ENCODE measurements at places on chromosomes 11 and 22.

DNA sequence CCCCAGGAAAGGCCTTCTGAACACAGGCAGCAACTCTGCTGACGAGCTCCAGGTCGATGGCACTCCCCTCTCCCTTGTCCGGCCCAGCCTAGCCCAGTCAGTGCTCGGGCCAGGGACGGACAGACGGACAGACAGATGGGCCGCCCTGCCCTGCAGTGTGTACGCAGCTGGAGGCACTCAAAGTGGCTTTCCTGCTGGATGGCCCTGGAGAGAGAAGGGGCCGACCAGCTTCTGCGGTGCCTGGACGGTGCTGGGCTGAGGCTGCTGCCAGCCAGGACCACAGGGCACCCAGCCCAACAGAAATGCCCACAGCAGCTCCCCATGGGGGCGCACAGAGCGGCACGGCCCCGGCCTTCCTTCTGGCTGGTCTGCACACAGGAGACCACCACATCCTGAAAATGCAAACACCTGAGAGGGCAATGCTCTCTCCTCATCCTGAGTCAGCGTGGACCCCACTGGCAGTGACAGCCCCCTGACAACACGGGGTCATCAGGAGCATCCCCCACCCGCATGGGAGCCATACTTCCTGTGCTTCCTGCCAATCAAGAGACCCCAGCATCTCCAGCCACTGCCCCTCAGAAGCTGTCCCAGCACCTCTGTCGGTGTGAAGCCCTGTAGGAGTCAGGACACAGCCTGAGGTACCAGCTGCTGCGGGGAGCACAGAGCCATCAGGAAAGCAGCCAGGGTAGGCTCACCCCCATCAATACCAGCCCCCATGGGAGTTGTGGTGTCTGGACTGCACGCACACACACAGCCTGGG lies 692 bp upstream of the MOB2 start:
- DNase-seq, result no peak

- DNase-seq, result no peak
These were observed 535.1 kb downstream of the KCNA4 start for GRCh38 chr11:29481738-29482137.

DNA sequence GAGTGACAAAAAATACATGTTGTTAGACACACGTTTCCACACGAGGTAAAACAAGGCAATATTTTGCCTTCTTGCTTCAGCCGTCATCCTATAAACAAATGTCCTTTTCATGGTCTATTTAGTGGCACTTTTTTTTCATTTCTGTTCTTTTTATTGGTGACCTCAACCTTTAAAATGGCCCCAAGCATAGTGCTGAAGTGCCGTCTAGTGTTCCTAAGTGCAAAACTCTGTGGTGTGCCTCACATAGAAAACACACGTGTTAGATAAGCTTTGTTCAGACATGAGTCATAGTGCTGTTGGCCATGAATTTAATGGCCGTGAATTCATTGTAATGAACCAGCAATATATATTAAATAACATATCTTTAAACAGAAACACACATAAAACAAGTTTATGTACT lies 15.6 kb downstream of the OVCH2 start:
- no peak for DNase-seq

DNA sequence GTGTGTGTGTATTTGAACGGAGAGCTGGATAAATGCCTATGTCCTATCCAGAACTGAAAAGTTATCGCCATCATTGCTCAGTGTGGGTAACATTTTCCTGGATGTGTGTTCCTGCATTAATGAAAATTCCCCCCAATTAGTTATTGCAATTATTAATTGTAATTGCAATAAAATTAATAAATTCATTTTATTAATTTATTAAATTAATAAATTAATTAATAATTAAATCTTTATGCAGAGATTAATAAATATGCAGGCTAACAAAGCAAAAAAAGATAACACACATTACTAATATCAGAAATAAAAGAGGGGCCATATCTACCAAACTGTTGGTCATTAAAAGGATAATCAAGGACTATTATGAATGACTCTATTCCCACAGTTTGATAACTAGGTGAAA lies 3.6 kb downstream of the RFPL3 start:
- DNase-seq, result no peak

- peak; percentile 99 for DNase-seq
These were observed 68.1 kb downstream of the CSTPP1 start for GRCh38 chr11:47004595-47005033.

DNA sequence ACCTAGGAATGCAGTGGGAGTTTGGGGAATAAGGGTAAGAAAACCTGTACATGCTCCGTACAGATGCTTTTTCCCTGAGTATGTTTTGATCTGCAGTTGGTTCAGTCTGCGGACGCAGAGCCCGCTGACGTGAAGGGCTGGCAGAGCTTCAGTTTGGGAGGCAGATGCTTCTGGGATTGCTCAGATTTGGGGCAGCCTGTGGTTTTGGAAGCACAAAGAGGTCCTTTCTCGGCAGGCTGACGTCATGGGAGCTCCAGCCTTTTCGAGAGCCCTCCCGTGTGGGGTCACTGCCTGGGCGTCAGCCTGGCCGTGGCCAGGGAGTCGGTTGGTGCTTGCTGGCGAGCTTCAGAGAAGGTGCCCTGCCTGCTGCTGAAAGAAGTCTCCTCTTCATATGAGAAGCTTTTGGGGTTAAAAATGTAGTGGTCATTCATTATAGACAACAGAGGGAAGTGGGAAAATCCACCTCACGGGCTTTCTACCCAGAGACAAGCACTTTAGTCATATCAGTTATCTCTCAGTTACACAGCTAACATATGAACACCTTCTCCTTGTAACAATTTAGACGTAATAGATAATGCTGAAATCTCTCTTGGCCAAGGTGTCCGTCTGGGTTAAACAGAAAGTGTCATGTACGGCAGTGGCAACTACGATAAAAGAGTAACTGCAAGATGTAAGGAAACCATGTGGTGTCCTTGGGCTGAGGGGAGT lies 26.8 kb downstream of the TPCN2 start:
- DNase-seq, result peak; percentile 84

DNA sequence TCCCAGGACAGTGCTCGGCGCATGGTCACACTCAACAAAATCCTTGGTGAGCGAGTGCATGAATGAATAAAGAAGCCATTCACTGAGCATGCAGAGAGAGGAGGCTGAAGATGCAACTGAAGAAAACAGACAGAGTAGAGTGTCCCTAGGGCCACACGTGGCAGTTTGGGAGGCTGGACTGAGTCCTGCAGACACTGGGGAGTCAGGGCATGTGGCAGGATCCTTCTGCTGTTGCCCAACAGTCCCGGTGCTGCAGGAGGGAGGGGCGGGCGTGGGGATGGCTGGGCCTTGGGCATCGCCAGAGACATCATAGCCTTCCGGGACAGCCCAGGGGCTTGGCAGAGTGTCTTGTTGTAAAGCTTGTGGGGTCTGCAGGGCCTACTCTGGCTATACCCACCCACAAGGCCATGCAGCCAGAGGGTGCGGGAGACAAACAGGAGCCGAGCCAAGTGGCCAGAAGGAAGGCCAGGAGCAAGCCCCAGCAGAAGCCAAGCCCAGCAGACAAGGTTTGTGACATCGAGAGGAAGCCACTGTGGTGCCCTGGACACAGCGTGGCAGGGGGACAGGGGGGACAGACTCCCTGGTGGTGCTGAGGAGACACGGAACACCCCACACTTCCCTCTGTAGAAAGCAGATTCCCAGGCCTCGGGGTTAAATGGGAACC lies 26.7 kb upstream of the FBLN1 start:
- DNase-seq, result no peak

GRCh38 chr11:32526760-32527159 lies 56.9 kb upstream of the EIF3M start:
- no peak for DNase-seq

DNA sequence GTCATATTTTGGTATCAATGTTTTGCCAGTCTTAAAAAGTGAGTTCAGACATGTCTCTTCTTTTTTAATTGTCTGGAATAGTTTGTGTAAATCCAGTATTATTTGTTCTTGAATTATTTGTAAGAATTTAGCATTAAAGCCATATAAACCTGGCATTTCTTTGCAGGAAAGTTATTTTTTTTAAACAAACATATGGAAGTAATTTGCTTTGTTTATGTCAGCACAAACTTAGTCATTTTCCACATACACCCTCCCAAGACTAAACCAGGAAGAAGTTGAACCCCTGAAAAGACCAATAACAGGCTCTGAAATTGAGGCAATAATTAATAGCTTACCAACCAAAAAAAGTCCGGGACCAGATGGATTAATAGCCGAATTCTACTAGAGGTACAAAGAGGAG lies 9.1 kb upstream of the CCDC81 start:
- peak; percentile 14 for DNase-seq

- peak; percentile 9 for DNase-seq
These were observed 234.9 kb upstream of the POU2AF2 start for GRCh38 chr11:111010391-111011274.

DNA sequence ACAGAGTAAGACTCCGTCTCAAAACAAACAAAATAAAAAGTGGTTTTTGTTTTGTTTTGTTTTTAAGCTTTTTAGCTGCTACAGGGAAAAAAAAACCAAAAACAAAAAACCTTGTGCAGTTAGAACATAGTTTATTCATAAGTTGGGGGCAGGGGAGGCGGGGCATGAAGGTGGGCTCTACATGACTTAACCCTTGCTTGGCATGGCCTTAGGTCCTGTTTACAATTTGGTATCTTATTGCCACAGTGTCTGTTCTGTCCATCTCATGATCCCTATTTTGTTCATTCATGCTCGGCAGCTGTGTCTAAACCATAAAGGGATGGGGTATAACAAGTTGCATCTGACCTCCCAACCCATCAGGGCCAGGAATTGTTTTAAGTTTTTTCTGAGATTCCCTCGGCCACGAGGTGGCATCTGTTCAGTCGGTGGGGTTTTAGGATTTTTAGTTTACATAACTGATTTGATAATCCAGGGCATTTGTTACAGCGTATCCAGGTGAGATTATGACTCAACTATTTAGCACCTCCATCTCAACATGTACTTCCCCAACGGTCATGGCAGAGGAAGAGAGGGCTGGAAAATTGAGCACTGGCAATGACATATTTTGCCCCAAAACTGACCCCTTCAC lies 6.9 kb downstream of the AP5B1 start:
- no peak for DNase-seq

- DNase-seq, result peak; percentile 97
These were observed 31.1 kb downstream of the TMEM45B start for GRCh38 chr11:129846508-129847335.

- no peak for DNase-seq
These were observed 220.7 kb upstream of the ZBED5 start for GRCh38 chr11:11078344-11079086.

GRCh38 chr11:118201966-118202365 lies 22.8 kb downstream of the JAML start:
- no peak for DNase-seq

- no peak for DNase-seq
These were observed 6.8 kb downstream of the MPST start for GRCh38 chr22:37026325-37026724.

GRCh38 chr22:42721045-42721434 lies 370 bp upstream of the A4GALT start:
- DNase-seq, result no peak

- DNase-seq, result no peak
These were observed 48.7 kb downstream of the TENM4 start for GRCh38 chr11:79392161-79392560.

- no peak for DNase-seq
These were observed 17.7 kb downstream of the TXN2 start for GRCh38 chr22:36463783-36464184.

DNA sequence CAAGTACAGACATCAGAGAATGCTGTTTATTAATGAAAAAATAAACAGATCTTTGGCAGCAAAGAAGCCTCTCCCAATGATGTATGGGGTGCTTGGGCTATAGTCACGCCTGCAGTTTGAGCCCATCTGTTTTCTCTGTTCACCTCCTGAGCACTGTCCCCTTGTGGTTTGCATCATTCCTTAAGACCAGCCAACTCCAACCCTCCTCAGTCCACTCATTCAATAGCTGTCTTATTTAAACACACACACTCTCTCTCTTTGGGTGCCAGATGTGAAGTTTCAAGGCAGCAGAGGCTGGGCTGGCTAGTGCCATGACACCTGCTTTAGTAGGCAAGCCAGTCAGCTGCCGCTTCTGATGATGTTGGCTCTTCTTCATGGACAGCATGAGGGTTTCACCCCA lies 58.1 kb downstream of the POLD3 start:
- DNase-seq, result no peak

DNA sequence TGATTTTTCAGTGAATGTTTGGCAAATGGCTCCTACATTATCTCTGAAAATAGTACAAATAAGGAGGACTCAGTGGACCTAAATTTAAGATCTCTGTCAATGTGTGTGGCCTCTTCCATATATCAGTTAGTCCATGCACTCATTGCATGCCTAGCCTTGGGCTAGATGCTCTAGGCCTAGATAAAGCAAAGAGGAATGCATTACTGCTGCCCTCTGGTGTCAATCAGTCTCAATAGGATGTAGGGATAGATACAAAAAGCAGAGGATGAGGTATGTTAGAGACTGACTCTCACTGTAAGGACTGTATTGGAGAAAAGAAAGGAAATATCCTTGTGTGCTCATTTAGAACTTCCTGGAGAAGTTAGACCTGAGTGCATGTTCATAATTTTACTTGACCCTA lies 42.0 kb downstream of the MS4A2 start:
- DNase-seq, result no peak

GRCh38 chr11:125402435-125402834 lies 93.6 kb downstream of the FEZ1 start:
- peak; percentile 53 for DNase-seq

GRCh38 chr11:64842366-64842759 lies 2.1 kb downstream of the CDC42BPG start:
- no peak for DNase-seq

GRCh38 chr22:50400931-50401330 lies 57.8 kb downstream of the PPP6R2 start:
- no peak for DNase-seq

GRCh38 chr11:23961503-23962338 lies 535.1 kb upstream of the LUZP2 start:
- no peak for DNase-seq

DNA sequence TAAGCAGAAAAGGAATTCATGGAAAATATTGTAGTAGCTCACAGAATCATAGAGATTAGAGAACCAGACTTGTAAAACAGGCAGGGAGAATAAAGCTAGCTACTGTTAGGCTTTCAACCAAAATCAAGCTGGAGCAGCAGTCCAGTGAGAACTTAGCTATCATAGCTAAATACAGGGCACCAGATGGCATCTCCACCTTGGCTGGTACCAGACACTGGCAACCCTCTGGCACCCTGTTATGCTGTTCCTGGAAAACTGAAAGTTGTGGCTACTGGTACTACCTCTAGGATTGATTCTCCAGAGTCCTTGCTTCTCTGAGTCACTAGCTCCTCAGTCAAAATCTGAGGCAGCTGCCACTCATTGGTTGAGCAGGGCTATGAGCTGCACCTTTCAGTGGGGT lies 6.0 kb upstream of the DRD2 start:
- DNase-seq, result no peak

Measured in fibroblast of skin of right biceps (primary cell).